ENCODE measurements at places on chromosomes 13 and 19.

DNA sequence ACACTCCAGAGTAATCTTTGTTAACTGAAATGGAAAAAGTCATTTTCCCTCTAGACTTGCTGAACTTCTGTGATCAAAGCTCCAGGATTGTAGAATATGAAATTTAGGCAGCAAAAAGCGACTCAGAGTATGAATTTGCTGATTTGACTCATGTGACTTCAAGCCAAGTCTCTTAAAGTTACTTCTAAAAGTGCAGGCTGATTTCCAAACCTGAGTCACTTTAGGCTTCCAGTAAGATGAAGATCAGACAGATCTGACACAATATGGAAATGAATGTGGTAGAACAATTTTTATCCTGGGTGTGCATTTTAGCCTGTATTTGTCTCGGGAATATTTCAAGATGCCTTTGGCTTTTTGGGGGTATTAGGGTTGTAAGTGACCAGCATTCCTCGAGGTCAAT lies 151.0 kb upstream of the TMTC4 start:
- no peak for DNase-seq

DNA sequence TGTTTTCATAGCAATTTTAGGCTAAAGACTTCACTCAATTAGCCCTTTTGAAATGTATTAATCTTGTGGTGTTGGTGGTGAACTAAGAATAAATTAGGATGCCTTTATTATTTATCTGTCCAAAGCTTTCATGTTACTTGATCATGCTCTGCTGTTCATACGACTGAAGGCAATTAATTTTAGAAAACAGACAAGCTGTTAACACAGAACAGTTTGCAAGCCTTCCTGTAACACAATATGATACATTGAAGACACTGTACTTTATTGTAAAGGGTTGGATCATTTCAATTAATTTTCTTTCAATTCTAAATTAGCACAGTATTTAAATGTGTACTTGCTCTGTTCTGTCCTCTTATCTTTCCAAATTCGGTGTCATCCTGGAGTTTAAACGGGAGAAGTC lies 794.3 kb upstream of the MIR17HG start:
- DNase-seq = no peak

GRCh38 chr13:41645331-41645730 lies 188.0 kb downstream of the RGCC start:
- DNase-seq = no peak

- no peak for DNase-seq
Measured at GRCh38 chr19:6886277-6886897, 992 bp upstream of the ADGRE1 start.

GRCh38 chr19:7224209-7224686 lies 70.0 kb downstream of the INSR start:
- DNase-seq = no peak
